ENCODE measurements at places on chromosomes 6 and 20. TPM values are rescaled to one million over a fixed set of nuclear protein-coding genes. Genes with fewer than 3 reads are reported as not detected.

GRCh38 chr6:150304429-150304828 lies 64.4 kb upstream of the IYD start:
- no peak for DNase-seq

- DNase-seq = no peak
Measured at GRCh38 chr6:22929311-22929985, 360.1 kb downstream of the HDGFL1 start.

DNA sequence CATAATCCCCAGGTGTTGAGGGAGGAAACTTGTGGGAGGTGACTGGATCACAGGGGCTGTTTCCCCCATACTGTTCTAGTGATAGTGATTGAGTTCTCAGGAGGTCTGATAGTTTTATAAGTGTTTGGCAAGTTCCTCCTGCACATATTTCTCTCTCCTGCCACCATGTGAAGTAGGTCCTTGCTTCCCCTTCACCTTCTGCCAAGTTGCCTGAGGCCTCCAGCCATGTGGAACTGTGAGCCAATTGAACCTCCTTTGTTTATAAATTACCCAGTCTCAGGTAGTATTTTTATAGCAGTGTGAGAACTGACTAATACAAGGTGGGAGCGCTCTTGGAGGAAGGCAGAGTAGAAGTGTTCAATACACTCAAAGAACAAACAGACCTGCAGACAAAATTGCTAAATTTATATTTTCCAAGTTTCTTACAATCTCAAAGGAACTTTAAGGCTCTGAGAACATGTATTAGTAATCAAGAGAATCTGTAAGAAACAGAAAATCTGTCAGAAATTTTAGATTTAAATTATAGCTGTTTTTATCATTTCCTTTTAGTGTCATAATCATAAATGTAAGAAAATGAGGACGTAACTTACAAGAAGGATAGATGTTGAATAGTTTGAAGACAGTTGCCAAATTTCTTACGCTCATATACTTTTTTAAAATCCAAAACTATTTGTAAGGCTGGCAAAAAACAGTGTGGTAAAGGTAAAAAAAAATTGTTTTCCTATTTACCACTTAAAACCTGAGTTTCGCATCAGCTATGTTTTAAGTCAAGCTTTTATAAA lies 77.7 kb downstream of the ASCC3 start:
- DNase-seq = no peak

- no peak for DNase-seq
Measured at GRCh38 chr6:42333612-42334011, 116.0 kb upstream of the MRPS10 start.

GRCh38 chr20:17753516-17753915 lies 53.8 kb downstream of the BANF2 start:
- no peak for DNase-seq

HLA-DPA1 gene
- 121 TPM for polyA plus RNA-seq

VSX1 gene
- not detected for polyA plus RNA-seq

OXT gene
- 0.91 TPM for polyA plus RNA-seq

NMBR gene
- not detected for polyA plus RNA-seq

SLC17A1 gene
- polyA plus RNA-seq = not detected

CLIC5 gene
- polyA plus RNA-seq = 0.42 TPM

Data from naive thymus-derived CD8-positive, alpha-beta T cell (primary cell).